T-helper 22 cell (primary cell): ENCODE measurements at places on chromosomes 2 and 18.

DNA sequence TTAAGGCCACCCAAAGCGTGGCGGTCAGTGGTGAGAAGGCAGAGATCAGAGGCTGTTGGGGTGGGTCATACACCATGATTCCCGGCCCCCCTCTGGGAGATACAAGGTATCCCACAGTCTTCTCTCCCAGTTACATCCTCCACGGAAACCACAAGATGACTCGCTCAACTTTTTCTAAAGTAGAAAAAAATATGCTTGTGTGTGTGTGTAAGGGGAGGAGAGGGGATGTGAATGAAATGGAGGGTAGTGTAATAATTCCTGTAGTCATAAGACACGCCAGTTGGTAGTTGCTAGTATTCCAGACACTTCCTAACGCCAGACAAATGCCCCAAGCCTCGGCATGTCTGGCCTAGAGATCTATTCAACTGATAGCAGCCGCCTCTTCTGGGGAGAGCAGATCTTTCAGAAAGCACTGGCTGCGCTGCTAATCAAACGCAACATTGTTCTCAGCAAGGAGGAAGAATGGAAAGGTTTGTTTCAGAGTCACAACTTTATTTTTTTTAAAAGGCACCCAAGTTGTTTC is 143.5 kb downstream of the TGIF1 start:
- no peak for DNase-seq

- no peak for DNase-seq
Measured at GRCh38 chr2:216274194-216274840, 98.0 kb downstream of the MARCHF4 start.

- no peak for DNase-seq
Measured at GRCh38 chr2:43136011-43136799, 90.2 kb downstream of the ZFP36L2 start.

DNA sequence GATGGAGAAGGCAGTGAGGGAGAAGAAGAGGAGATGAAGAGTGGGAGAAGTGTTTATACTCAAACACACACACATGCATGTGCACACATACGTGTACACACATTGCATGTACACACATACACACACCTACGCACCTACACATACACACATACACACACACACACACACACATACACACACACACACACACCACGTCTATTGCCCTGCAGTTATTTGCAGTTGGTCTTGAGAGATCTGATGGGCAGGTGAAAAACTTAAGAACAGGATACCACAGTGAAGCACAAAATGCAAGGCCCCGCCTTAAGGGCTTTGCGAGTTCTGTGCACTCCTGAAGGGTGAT is 190.2 kb downstream of the MYCN start:
- no peak for DNase-seq

- DNase-seq, result no peak
Measured at GRCh38 chr2:53877556-53877955, 17.8 kb upstream of the GPR75 start.
